Hematopoietic multipotent progenitor cell treated with erythropoietin and hydrocortisone succinate and interleukin-3 and kit ligand, for 17 days (in vitro differentiated cells): ENCODE measurements at places on chromosomes 3 and 15.

- DNase-seq = no peak
Measured at GRCh38 chr3:196192036-196192523, 19.1 kb downstream of the ZDHHC19 start.

DNA sequence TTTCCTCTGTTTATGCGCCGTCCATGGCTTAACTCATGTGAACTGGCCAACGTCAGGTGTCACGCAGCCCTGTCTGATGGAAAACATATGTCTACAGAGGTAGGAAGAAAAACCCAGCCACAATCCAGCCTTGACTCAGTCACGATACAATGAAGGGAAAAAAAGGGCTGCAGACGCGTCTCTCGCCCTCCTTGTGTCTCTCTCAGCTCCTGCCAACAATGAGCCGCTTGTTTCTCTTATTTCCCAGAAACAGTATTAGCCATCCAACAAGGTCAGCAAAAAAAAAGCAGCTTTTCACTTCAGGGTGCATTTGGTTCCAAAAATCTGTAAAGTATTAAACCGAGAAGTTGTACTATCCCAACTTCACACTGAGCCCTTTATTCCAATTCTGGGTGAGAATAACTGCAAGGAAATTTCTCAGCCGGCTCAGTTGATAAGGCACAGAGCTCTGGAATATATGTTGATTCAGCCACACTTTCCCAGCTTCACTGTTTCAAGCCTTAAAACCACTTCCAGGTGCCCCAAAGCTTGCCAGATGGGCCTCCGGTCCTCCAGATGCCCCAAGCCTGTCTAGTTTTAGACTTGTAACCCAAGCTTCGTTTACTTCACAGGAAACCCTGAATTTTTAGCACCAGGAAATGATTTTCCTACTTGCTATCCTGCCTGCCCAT is 79.4 kb downstream of the TM4SF4 start:
- DNase-seq = no peak

GRCh38 chr15:90560229-90560776 is 30.6 kb downstream of the CRTC3 start:
- no peak for DNase-seq

DNA sequence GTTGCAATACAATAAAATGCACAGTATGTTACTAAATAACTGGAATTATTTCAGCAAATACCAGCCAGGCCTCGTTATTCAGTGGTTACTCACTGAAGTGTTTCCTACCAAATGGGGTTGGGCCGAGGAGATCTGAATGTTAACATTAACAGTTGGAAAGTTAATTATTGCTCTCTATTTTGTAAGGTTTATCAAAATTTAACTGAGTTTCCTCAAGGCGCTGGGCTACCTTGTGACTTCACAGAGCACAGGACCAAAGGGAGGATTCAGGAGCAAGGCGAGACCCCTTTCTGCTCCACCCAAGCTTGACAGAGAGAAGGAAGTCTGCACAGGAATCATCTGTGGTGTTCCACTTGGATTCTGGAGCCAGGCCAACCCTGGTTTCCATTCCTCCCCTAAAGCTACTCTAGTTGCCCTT is 21.6 kb downstream of the ADAMTS9 start:
- no peak for DNase-seq

- DNase-seq = no peak
Measured at GRCh38 chr3:45482829-45483228, 94.5 kb downstream of the LARS2 start.

- no peak for DNase-seq
Measured at GRCh38 chr3:22360164-22360563, 609.2 kb upstream of the ZNF385D start.

DNA sequence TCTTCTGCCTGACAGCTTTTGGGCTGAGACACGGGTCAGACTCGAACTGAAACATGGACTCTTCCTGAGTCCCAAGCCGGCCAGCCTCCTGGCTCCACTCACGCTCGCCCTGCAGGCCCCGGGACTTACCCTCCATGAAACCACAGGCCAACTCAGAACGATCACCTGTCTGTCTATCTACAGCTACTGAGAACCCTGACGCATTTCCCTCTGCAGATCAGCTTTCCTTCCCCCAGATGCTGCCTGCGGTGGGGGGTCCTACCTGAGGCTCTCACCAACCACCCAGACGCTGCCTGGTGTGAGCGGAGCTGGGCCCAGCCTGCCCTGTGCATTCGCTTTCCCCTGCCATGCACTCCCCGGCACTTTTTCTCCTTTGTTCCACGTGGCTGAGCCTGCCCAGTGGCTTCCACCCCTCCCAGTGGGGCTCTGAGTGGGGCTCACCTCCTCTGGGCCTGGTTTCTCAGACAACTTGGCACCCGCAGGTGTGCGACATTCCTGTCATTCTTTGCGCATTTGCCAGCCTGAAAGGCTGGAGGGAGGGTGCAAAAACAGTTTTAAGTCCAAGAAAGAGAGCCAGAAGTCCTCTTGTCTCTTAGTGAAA is 60.2 kb downstream of the PLXNA1 start:
- no peak for DNase-seq

DNA sequence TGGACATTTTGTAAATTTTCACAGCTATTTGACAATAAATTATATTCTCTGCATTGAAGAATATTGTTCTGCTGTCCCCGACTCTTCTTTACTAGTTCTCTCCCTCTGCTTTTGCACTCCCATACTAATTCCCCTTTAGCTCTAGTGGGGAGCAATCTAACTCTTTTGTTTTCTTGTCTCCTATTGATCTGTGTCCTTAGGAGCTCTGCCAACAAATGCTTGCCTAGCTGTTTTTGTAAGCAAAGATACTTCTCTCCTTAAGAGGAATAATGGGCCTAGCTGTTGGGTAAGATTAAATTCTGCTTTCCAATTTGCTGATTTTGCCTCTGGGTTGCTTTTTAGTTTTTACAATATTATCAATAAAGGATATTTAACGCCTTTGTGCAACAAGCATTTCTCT is 17.7 kb downstream of the ADAMTSL3 start:
- no peak for DNase-seq

DNA sequence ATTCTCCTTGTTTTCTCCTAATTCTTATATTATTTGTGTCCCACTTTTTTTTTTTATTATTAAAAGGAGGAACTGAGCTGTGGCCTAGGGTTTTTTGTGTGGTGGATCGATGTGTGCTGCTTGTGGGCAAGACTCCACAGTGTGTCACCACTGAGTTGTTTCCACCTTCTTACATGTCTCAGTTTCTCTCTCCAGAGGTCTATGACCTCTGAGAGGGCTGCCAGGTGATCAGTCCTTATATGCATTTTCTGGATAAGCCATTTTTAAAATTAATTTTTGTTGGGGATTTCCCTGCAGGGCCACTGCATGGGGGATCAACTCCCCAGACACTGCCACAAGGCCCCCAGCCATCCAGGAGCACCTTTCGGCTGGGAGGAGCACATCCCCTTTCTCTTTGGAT is 27.8 kb downstream of the IQCF6 start:
- no peak for DNase-seq

- peak; percentile 17 for DNase-seq
Measured at GRCh38 chr3:197949191-197949777, 706 bp upstream of the RPL35A start.

DNA sequence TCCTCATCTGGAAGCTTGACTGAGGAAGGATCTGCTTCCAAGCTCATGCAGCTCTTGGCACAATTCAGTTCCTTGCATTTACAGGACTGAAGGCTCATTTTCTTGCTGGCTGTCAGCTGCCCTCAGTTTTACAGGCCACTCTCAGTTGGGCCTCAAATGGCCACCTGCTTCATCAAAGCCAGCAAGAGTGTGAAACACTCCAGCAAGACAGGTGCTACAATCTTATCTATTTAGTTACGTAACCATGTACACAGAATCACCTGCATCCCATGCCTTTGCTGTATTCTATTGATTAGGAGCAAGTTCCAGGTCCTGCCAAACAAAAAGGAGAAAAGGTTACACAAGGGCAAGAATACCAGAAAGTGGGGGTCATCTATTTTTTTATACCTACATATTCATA is 40.8 kb downstream of the RHCG start:
- DNase-seq = no peak

GRCh38 chr3:8727605-8728512 is 5.7 kb upstream of the CAV3 start:
- DNase-seq = no peak

DNA sequence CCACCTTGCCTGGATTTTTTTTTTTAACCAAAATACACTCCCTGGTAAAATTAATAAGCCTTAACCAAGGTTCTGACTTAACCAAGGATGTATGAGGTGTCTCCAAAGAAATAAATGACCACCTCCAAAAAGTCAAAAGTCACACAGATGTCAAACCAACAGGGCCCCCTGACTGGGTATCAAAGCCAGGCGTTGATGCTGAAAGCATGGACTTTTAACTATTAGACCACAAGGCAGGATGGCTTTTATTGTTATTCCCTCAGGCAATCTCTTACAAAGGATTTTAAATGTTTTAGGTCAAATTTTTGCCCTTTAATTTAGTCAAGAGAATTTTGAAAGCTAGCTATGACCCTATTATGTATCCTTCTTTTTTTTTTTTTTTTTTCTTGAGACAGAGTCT is 60.4 kb downstream of the OSTN start:
- no peak for DNase-seq

GRCh38 chr3:189557824-189558223 is 73.4 kb upstream of the TP63 start:
- DNase-seq = no peak

DNA sequence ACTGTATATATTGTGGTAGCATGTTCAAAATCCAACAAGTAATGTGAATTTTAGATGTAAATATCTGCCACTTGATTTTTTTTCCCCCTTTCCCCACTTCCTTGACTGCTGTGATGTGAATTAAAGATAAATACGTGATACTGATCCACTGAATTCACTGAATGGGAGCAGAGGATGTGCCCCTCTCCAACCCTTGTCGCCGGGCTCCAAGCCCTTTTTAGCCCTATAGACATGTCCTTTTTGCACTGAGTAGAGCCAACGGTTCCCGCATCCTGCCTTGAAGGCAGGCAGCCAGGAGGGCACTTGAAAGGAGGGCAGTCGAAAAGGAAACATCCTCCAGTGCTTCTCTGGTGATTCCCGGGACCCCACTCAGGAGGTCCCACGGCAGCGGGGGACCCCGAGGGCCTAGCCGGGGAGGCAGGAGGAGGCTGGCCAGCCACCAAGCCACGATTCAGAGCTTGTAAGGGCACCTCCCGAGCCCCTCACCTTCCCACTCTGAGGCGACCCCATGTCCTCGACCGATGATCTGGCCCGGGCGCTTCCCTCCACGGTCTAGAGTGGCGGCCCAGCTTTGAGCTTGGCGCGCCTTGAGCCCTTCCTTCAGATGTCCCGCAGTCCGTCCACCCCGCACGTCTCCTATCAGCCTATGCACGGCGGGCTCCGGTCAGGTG is 901 bp upstream of the MANF start:
- no peak for DNase-seq

- DNase-seq = no peak
Measured at GRCh38 chr15:35107122-35107521, 22.0 kb upstream of the NANOGP8 start.

GRCh38 chr3:102233881-102234280 is 200.9 kb upstream of the ZPLD1 start:
- DNase-seq = no peak

DNA sequence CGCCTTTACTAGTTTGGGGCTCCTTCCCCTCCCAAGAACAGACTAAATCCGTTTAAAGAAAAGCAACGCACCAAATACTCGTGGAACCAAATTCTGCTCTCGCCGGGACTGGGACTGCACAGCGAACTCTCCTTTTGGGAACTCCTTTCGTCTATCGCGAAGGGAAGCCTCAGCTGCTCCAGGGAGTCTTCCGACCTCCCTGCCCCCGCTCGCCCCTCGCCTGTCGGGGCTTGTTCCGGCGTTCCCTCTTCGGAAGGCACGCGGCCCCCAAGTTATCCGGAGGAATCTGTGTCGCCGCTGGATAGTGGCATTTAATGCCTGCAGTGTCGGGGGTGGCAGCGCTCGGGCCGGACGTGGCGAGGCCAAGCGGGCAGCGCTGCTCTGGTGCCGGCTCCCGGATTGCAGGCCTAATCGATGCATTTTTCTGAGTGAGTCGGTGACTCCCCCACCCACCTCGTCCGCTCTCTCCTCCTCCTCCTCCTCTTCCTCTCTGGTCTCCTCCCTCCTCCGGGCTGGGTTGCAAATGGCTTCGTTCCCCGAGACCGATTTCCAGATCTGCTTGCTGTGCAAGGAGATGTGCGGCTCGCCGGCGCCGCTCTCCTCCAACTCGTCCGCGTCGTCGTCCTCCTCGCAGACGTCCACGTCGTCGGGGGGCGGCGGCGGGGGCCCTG is at the start of gene TRIM71:
TRIM71 (plus strand) TSS at position 440 of the 671 bp plus-strand sequence; CDS start at position 524, 84 bp downstream.
- DNase-seq = no peak

DNA sequence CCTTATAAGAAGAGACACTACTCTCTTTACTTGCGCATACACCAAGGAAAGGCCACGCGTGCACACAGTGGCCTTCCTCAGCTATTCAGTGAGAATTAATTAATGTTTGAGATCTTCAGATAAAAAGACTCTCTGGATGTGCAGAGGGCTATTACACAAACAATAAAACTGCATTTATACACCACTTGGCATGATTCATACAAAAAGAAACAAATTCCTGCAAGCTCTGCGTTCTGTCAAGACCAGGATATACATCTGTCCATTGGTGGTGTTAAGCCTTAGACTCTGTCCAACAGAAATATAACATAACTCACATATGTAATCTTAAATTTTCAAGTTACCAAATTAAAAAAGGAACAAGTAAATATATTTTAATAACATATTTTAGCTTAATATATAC is 55.2 kb upstream of the TSC22D2 start:
- no peak for DNase-seq

DNA sequence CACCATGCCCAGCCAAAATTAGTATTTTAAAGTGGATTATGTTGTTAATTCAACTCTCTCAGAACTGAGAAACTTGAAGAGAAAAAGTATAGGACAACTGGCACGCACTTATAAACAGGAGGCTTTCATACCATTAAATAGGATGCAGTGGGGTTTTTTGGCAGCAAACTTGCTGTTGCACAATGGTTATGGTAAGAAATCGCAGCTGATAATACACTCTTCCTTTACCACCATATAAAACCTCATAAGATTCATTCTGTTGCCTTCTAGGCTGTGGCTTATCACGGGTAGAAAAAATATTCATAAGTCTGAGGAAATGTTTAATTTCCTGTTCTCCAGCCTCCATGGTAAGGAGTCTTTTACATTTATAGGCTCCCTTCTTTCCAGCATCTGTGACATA is 95.3 kb downstream of the TMCO5A start:
- DNase-seq = no peak

- no peak for DNase-seq
Measured at GRCh38 chr3:86176445-86176784, 814.5 kb downstream of the VGLL3 start.

DNA sequence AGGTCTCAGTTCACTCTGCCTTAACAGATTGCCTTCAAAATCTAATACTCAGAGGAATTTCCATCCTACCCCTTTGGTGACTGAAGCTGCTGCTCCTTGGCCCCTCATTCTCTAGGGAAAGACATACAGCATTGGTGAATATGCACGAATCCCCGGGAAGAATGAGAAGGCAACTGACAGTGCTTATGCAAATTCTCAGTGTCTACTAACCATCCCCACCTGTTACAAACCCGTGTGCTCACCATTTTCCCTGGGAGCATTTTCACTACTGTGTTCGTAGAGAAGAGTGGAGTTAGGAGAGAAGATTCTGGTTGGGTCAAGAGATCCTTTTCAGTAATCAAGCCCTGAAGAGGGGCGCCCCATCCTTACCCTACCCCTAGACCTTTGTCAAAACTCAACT is 37.7 kb downstream of the SYNM start:
- no peak for DNase-seq

GRCh38 chr3:129507181-129507831 is 21.1 kb upstream of the RHO start:
- DNase-seq = no peak

GRCh38 chr3:152264378-152264777 is 4.4 kb upstream of the MBNL1 start:
- no peak for DNase-seq

- no peak for DNase-seq
Measured at GRCh38 chr3:104960579-104960978, 406.1 kb upstream of the ALCAM start.
